ENCODE measurements at places on chromosomes 3 and 15.
A peak's percentile ranks its signal among the peaks of the same experiment; 100 is the strongest.

- no peak for DNase-seq
These were observed 27.2 kb downstream of the FEM1B start for GRCh38 chr15:68304589-68305337.

GRCh38 chr15:65985387-65985786, 116.1 kb downstream of the RAB11A start:
- no peak for DNase-seq

GRCh38 chr3:5275529-5275928, 88.0 kb downstream of the EDEM1 start:
- peak; percentile 95 for DNase-seq

GRCh38 chr3:53402326-53402725, 55.0 kb upstream of the DCP1A start:
- no peak for DNase-seq

GRCh38 chr3:187931101-187931500, 185.8 kb upstream of the BCL6 start:
- DNase-seq = peak; percentile 92
